WERI-Rb-1 (cell line): ENCODE measurements at places on chromosomes 12 and 14.

DNA sequence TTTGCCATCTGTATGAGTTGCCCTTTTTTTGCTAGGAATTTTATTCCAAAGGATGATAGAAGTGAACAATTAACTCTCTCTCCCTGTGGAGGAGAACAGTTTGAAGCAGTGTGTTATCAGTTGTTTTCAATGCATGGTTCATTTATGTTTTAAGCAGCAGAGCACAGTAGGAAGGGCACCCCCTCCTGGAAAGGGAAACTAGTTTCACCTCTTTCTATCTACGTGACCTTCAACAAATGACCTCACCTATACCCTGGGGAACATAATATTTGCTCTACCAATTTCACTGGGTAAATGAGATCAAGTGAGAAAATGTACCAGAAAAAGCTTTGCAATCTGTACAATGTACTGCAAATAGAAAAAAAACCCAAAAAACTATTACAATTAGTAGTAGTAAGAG is 5.4 kb upstream of the DCP1B start:
- DNase-seq: no peak

DNA sequence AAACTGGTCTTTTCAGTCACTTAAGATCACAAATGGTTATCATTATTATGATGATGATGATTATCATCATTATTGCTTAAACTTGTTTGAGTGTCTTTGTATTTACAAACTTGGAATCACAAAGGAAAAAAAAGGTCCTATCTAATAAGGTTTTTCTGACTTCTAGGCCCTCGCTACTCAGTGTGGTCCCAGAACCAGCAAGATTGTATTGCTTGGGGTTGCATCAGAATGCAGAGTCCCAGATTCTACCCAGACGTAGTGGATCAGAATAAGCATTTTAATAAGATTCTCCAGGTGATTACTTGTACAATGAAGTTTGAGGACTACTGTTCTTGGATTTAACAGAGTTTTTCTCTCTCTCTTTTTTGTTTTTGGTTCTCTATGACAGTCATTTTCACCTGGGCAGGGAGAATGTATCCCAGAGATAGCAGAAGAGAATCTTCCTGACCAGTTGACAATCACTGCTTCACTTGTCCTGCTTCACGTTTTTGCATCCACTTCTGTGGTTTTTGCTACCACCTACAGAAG is 29.3 kb upstream of the PPP1R12A start:
- DNase-seq: no peak

GRCh38 chr12:123363390-123363739 is 1.3 kb downstream of the SBNO1 start:
- DNase-seq: no peak

DNA sequence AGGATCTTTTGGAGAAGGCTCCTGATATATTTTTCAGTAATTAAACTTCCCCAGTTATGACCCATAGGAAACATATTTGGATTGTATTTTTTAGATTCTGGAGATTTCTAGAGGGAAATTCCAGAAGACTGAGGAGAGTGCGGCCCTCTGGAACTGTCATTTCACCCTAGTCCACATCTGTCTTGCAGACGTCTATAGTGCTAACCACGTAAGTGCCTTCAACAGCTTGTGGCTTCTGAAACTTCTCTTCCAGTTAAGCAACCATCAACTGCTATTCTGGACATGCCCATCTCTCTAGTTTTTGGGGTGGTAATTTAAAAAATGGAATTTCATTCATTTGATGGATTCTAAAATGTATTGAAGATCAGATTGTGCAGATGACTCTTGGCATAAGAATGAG is 1098.8 kb downstream of the TMEM121 start:
- no peak for DNase-seq

DNA sequence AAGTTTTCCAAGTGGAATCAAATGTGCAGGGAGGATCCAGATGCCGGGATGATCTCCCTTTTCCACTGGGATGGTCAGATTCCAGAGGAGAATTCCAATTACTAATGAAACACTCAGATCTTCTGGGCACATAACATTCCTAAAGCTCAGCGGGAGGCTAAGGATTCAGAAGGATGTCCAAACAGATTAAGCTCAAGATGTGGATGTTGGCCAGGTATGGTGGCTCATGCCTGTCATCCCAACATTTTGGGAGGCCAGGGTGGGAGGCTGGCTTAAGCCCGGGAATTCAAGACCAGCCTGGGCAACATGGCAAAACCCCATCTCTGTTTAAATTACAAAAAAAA is 62.0 kb upstream of the PNMA1 start:
- DNase-seq: no peak

GRCh38 chr14:96225213-96225612 is 20.6 kb downstream of the BDKRB2 start:
- DNase-seq: no peak

DNA sequence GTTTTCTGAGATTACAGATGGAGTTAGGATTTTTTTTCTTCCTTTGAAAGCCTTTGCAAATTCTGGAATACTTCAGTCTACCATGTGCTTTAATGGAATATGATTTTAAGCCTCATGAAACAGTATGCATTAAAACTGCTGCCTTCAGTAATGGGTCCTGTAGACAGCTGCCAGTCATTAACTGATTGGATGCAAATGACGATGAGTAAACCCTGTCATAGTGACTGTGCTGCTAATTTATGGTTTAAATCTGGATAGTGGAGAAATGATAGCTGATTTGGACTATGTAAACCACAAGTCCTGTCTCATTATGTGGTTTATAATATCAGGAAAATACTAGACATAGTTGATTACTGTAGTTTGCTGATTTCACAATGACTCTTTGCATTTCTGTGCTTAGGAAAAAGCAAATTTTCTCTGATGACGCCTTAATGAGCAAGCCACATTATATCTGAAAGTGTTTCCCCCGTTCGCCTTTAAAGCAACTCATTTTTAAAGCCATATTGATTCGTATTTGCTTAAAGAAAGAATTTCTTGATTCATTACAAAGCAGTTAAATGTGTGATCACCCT is 217.6 kb downstream of the TMTC2 start:
- DNase-seq: no peak

DNA sequence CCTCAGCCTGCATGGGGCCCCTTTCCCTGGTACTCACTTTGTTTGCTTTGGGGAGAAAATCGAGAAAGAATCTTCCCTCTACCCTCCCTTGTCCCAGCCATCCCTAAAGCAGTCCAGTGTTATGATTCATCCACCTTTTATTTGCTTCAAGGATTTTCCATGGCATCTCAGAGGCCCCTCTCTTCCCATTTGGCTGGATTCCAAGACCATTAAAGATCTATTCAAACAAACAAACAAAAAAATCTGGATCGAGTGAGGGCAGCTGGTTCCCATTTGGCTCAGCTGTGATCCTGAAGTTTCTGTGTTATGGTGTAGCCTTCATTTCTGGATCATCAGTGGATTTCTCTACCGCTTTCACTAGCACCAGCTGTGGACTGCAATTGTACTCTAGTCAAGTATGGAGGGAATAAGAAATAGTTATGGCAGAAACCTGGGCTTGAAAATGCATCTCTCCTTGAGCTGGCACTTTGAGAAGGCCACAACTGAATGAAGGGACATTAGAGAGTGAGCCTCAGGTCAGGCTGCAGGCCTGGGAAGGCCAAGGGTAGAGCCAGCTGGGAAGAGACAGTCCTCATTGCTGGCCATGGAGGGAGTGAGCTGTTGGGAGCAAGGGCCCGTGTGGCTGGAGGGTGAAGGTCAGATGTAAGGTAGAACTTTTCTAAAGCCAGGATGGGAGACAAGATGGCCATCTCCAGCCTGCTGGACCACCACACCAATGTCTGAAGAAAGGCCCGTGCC is 13.7 kb downstream of the KRT71 start:
- DNase-seq: no peak
